Kidney (tissue), 22 donors: ENCODE measurements at places on chromosomes 7 and 10. TPM values are rescaled to one million over a fixed set of nuclear protein-coding genes. Genes with fewer than 3 reads are reported as not detected.

The GDF2 gene
- total RNA-seq, result not detected

The CSGALNACT2 gene
- 20.0 TPM for total RNA-seq

The CDK14 gene
- 33.9 TPM for total RNA-seq

The SMO gene
- total RNA-seq, result 13.2 TPM

The MLXIPL gene
- total RNA-seq, result 26.2 TPM

The KLF14 gene
- total RNA-seq, result not detected

The MEST gene
- 31.0 TPM for total RNA-seq

The GGCT gene
- total RNA-seq, result 23.8 TPM

The AGR2 gene
- 164 TPM for total RNA-seq

GRCh38 chr7:94330269-94331020 lies 64.2 kb upstream of the COL1A2 start:
- no peak for DNase-seq

DNA sequence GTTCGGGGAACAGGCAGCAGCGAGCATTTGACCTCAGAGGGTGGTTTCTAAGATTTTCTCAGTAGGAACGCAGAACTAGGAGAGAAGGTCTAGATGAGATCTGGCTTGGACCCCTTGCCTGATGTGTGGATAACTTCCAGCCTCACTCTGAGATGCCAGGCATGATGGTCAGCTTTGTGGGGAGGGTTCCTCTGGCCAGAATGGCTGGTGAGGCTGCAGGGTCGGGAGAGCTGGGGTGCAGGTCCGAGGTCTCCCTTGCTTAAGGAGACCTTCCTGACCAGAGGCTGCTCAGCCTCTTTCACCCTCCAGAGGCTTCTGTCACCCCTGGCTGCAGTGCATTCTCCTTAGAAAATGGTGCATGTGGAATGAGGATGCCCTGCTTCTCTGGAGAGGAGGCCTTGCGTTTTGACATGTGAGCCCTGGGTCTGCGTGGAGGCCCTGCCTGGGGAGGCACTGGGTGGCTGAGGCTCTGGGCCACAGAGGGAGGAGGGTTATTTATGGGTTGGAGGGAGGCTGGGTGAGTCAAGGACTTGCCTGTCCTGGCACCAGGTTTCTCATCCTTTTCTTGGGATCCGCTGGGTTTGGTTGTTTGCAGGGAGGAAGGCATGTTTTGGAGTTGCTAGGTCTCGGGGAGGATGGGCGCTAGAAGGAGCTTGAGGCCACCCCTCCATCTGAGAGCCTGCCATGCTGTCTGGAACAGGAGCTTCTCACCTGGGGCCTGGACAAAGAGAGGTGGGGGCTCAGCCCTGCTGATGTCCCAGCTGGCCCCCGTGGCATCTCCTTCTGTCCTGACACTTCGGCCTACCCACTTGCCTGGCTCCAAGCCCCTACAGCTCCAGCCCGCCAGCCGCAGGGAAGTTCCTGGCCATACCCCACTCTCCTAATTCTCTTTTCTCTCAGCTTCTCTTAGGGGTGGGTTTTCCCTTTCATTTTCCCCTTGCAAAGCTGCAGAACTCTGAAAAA lies 3.9 kb downstream of the FAM241B start:
- no peak for DNase-seq

DNA sequence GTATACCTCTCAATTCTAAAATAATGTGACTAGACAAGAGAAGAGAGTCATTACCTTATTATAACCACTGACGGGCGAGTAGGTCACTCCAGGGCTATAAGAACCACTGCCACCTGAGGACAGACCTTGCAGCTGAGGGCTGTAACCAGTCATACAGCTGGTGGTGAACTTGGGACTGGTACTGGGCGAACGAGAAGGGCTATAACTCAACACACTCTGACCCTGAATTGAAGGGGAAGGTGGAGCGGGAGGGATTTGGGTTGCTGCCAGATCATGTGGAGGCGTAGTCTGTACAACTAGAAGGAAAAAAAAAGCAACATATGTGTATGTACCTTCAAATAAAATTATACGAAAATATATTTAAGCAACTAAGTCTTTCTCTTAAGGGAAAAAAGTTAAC lies 3.4 kb downstream of the TMEM209 start:
- DNase-seq, result no peak

DNA sequence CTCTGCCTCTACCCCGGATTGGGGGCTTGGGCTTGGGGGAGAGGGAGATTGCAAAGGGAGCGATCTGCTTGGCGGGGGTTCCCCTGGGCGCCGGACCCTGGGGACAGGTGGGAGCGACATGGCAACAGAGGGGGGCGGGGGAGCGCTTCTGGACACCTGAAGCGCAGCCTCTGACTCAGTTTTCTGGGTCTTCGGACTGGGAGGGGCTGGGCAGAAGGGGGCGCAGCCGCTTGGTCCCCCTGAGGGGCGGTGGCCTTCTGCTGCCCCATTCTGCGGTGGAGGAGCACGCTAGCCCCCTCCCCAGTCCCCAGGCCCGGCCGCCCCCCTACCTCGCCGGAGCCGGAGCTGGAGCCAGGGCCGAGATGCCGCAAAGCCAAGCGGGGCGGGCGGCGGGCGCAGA lies 380 bp downstream of the NAT16 start:
- no peak for DNase-seq

- DNase-seq, result no peak
These were observed 12.2 kb downstream of the SEPHS1 start for GRCh38 chr10:13335881-13336280.

GRCh38 chr10:122279725-122280141 lies 8.6 kb downstream of the BTBD16 start:
- DNase-seq, result peak; percentile 32

- DNase-seq, result no peak
These were observed 345.9 kb downstream of the KIF20B start for GRCh38 chr10:90047243-90047729.

DNA sequence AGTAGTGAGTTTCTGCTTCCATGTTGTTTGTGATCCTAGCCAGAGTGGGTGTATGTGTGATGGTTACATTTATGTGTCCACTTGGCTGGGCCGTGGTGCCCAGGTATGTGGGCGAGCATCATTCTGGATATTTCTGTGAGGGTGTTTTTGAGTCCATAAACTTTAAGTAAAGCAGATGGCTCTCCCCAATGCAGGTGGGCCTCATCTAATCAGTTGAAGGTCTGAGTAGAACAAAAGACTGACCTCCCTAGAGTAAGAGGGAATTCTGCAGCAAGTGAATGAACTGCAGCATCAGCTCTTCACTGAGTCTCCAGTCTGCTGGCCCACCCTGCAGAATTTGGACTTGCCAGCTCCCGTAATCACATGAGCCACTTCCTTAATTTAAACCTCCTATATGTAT lies 571.9 kb downstream of the ACTR3B start:
- no peak for DNase-seq

DNA sequence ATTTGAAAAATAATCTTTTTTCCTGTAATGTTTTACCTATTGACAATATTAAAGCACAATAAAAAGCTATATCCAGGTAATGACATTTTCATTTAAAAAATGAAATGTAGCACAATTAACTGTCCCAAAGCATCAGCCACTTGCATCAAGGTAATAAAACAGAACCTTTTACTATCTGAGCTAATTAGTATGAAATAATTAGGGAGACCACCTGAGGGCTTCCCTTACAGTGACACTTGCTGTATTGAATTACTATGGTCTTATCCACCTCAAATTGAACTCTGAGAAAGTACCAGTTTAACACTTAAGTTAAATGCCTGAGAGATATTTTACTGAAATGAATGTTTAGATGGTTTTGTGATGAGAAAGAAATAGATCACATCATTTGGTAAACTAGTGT lies 119.4 kb upstream of the DKK1 start:
- no peak for DNase-seq

GRCh38 chr10:63071145-63071544 lies 62.0 kb upstream of the NRBF2 start:
- DNase-seq, result no peak

GRCh38 chr10:29849886-29850285 lies 209.5 kb downstream of the JCAD start:
- no peak for DNase-seq

- no peak for DNase-seq
These were observed 524.9 kb downstream of the NRG3 start for GRCh38 chr10:82399850-82400249.

DNA sequence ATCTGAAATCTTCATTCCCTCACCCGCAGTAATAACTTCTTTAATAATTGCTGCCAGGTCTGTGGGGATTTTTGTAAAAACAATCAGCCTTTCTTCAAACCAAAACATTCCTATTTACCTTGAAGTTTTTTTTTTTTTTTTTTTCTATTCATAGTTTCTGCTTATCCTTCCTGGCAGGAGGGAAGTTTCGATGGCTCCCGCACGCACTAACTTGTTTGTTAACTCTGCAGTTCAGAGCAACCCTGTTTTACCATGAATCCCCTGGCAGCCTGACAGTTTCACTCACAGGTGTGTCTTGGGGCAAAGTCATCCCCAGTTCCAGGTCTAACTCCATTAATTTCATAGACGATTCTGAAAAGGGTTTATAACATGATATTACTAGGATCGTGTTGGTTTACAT lies 149.3 kb downstream of the KLF6 start:
- DNase-seq, result no peak

DNA sequence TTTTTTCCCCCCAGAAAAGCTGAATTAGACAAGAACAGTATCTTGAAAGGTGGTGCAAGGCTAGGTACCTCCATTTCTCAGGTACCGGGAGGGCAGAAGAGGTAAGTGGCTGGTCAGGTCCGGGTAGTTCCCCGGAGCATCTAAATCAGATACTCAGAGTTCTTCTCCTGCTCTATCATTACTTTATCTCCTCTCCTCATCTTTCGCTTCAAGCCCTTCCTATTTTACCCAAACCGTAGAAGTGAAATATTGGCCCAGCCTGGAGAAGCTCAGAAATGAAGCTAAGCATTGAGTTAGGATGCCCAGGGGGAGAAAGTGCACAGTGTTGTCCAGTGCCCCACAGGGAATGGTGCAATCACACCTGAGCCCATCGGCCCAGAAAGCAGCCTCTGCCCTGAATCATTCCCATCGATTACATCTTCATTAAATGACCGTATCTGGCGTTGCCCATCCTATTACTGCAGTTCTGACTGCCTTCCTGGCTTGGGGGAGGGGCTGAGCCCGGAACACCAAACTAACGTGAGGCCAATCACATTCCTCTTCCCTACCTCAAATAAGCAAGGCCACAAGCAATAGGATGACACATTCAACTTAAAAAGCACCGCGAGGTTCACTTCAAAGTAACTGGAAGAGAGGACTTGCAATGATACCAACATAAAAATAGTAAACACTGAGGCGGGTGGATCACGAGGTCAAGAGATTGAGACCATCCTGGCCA lies 116.5 kb downstream of the PRPF18 start:
- no peak for DNase-seq

DNA sequence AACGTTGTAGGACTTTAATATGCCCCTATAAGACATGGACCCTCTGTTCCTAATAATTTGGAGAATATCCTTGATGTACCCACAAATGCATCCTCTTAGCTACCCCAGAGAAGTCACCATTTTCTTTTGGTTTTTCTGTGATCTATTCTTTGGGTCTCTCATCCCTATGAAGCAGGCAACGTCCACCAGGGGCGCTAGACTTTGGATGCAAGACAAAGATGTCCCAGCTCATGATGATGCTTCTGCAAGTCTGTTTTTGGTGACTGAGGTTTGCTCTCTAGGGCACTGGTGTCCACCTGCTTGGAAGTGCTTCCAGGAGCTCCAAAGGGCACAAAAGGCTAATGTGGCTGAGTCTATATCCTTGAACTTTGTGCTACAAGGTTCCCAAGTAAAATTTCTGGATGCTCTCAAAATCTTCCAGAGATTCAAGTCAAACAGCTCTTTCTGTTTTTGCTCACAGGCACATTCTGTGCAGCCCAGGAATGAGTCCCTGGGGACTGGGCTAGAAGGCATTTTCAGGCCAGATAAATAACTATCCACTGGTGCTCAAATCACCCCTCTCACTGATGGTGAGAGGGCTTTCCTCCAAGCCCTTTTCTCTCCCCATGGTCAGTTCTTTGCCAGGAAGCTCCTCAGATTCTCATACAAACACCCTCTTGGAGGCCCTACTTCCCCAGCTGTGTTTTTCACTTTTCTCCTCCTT lies 166.4 kb downstream of the C7orf25 start:
- DNase-seq, result peak; percentile 69

DNA sequence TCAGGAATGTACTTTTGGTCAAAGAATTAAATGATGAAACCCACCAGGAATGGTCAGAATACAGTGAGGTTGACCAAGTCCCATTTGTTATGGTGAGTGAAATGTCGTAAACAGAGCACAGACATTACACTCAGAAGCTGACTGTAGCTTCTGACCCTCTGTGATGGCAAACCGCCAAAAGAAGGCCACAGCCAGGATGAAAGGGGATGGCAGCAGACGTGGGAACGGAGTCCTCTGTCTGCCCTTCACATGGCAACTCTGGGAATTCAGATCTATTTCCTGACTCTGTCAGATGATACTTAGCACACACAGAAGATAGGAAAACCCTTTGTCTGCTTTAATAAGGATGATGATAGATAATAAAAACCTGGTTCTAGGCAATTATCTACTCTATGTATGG lies 757.1 kb downstream of the SORCS3 start:
- DNase-seq, result peak; percentile 17

DNA sequence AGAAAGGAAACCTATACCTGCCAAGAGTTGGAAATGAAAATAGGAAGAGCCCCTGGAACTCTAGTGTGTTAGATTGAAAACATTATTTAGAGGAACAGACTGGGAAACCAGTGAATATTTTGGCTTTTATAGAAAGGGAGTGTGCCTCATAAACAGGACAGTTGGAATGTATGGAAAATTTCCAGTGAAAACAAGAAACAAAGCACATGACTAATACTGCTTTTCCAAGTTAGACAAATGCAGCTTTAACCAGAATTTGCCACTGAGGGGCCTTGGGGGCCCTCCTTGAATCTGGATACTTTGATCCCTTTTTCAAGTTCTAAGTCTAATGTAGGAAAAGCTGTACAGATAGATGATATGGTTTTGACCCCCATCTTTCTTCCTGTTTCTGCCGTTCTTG lies 21.2 kb downstream of the ITGB8 start:
- peak; percentile 56 for DNase-seq

DNA sequence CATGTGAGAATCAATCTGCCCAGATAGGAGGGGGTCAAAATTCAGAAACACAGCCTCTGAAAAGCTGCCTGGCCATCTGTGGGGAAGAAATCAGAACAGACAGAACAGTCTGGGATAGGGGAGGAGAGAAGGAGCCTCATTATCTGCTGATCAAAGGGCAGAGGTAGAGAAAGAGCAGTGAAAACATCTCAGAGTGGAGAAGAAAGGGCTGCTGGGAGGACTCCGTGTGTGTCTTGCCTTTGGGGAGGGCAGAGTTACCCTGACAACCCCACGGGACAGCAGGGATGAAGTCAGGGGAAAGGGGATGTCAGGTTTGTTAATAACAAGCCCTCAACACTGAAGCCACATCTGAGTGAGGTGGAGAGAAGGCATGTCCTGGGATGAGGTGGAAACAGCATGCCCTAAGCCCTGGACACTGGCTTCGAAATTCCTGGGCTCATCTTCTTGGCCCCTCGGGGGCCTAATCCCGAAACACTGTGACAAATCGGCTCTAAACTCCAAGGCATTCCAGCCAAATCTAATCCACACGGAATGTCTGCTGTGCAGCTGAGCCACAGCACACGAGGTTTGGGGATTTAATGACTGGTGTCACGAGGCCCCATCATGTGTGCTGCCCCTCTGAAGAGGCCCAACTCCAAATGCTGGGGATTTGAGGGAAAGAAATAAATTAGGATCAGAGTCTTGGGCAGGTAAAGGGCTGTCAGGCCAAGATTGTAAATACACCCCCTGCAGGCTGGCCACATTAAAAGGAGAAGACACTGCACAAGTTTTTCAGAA lies 82.8 kb upstream of the FGFR2 start:
- DNase-seq, result no peak
